Placental pericyte (primary cell): ENCODE measurements at places on chromosomes 11 and 22. TPM values are rescaled to one million over a fixed set of nuclear protein-coding genes. Genes with fewer than 3 reads are reported as not detected.

The CATSPERZ gene
- total RNA-seq: 0.44 TPM in 1 of 2 replicates, not detected in the other

The MYOD1 gene
- total RNA-seq: not detected in 2 replicates

The TMEM121B gene
- under 0.01 TPM in 1 of 2 replicates, not detected in the other for total RNA-seq

The TMEM151A gene
- total RNA-seq: 0.88 TPM in 1 of 2 replicates, not detected in the other

The DRICH1 gene
- total RNA-seq: not detected in 2 replicates

The CASP12 gene
- total RNA-seq: 0.29 TPM in 1 of 2 replicates, not detected in the other

The PRR33 gene
- total RNA-seq: not detected in 2 replicates
